ENCODE measurements at places on chromosomes 5 and 9. TPM values are rescaled to one million over a fixed set of nuclear protein-coding genes. Genes with fewer than 3 reads are reported as not detected.

GRCh38 chr5:149464796-149465489, 85.9 kb upstream of the IL17B start:
- peak; percentile 32 for DNase-seq

The ARID3C gene
- total RNA-seq: not detected

The CAMSAP1 gene
- total RNA-seq: 21.5 TPM

GRCh38 chr9:126722922-126723806, 81.7 kb upstream of the ZBTB43 start:
- DNase-seq: peak; percentile 33

The FOXD4L4 gene
- total RNA-seq: 0.07 TPM

DNA sequence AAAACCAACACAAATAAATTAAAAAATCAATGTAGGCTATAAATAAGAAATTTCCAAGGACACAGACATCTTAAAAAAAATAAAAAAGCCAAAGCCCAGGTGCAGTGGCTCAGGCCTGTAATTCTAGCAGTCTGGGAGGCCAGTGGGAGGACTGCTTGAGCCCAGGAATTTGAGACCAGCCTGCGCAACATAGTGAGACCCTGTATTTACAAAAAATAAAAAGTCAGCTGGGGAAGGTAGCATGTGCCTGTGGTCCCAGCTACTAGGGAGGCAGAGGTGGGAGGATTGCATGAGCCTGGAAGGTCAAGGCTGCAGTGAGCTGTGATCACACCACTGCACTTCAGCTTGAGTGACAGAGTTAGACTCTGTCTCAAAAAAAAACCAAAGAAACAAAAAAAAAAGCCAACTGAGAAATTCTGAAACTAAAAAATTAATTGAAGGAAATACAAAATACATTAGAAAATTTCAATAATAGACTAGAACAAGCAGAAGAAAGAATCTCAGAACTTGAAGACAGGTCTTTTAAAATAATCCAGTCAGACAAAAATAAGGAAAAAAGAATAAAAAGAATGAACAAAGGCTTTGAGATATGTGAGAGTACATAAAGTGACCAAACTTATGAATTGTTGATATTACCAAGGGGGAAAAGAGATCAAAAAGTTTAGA, 149.5 kb upstream of the PANK3 start:
- no peak for DNase-seq

DNA sequence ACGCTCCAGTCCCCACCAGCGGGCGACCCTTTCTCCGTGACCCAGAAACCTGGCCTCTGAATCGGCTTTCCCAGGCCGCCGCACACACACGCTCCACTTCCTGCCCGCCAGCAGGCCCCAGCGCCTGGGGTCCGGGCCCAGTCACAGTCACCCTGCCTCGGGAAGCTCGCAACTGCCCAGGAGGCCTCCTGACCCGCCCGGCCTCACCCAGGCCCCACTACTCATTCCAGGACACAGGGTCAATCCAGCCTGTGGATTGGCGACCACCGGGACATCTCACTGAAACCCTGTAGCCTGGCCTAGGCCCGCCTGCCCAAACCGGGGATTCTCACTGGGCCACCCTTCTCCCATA, 2.7 kb upstream of the IRX4 start:
- no peak for DNase-seq

The RGS3 gene
- 84.9 TPM for total RNA-seq

DNA sequence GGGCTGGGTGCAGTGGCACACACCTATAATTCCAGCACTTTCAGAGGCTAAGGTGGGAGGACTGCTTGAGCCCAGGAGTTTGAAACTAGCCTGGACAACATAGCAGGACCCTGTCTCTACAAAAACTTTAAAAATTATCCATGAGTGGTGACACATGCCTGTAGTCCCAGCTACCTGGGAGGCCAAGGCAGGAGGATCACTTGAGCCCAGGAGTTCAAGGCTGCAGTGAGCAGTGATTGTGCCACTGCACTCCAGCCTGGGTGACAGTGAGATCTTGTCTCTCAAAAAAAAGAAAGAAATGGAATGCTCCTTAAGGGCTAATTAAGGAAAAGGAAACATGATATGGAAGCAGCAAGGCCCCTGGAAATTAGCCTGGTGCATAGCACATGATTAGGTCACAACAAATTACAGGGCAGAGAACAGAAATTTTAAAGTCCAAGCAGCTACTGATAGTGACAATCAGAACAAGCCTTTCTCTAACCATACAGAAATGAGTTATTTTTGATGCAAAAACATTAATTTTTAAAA, 19.5 kb downstream of the ANKH start:
- DNase-seq: no peak

The TEX10 gene
- total RNA-seq: 35.2 TPM

DNA sequence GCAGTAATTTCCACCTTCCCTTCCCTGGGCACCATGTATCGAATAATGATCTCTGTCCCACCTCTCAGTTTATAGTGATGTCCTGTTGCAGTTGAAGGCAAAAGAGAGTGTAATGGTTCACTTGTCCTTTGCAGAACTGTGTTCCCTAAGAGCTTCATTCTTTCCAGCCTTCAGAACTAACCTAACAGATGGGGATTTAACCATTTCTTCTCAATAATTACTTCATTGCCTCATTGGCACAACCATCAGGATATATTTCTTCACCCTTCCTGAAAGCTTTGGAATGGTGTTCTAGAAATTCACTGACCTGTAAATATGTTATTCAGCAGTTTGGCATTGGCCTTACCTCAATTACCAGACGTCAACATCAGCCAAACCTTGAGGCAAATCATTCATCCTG, 83.9 kb upstream of the PRRC1 start:
- DNase-seq: no peak

The PLPPR1 gene
- not detected for total RNA-seq

DNA sequence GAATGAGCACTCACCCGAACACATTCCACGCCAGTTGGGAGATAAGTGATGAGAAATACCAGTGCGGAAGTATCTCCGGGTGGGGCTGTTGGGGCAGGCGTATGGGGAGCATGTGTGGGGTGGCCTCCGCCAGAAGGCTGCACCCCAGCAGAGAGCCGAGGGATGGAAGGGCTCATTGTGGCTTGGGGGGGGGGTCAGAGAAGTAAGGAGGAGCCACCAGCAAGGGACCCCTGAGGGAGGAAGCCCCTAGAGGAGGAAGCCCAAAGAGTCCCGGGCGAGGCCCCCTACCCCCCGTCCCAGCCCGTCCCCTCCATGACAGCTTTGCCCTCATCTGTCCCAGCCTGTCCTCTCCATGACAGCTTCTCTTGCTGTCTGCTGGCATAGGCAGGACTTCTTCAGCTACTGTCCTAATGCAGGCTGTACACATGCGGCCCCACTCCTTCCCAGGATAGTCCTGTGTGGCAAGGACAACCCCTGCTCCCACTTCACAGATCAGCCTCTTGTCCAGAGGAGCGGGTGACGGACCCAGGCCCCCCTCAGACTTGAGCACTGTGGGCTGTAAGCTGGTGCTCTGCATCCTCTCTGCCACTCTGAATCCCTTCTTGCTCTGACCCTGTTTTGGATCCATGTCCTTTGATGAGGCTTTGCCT, 239.6 kb downstream of the CACNA1B start:
- DNase-seq: no peak

GRCh38 chr5:142861011-142861410, 90.8 kb downstream of the ARHGAP26 start:
- no peak for DNase-seq

DNA sequence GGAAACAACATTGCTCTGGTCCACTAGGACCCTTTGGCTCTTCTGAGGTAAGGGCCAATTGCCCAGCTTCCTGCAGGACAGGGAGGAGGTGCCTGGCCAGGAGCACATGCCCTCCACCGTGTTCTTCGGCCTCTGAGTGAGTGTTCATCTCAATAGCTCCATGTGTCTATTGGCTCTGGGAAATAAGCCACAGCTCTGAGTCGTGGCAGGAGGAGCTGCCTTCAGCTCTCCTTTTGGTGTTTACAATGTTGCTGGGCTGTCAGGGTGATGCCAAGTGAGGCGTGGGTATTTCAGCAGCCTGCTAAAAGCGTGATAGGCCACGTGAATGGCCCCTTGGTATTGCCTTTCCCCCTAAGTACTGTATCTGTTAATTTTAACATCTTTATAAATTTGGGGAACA, 26.6 kb downstream of the GADD45G start:
- DNase-seq: no peak

- peak; percentile 74 for DNase-seq
Observed at GRCh38 chr5:95591490-95591901, 28.4 kb upstream of the GPR150 start.

- DNase-seq: no peak
Observed at GRCh38 chr5:154795235-154795596, 40.0 kb downstream of the LARP1 start.

- DNase-seq: no peak
Observed at GRCh38 chr9:116064970-116065369, 88.6 kb upstream of the PAPPA start.

Measured in M059J (cell line).